ENCODE measurements at places on chromosomes 2 and 18. TPM values are rescaled to one million over a fixed set of nuclear protein-coding genes. Genes with fewer than 3 reads are reported as not detected.

The PAIP2B gene
- total RNA-seq = 0.18 TPM

The IL36B gene
- not detected for total RNA-seq

The SOWAHC gene
- 4.8 TPM for total RNA-seq

The ACADL gene
- not detected for total RNA-seq

The CCDC195 gene
- total RNA-seq = not detected

The VIL1 gene
- not detected for total RNA-seq

The SLC5A7 gene
- total RNA-seq = not detected

The KHK gene
- 0.56 TPM for total RNA-seq
